ENCODE measurements at places on chromosomes 3 and 15. TPM values are rescaled to one million over a fixed set of nuclear protein-coding genes. Genes with fewer than 3 reads are reported as not detected.
A peak's percentile ranks its signal among the peaks of the same experiment; 100 is the strongest.

- DNase-seq = peak; percentile 90
Observed at GRCh38 chr3:126197854-126198584, 17.6 kb upstream of the ALDH1L1 start.

DNA sequence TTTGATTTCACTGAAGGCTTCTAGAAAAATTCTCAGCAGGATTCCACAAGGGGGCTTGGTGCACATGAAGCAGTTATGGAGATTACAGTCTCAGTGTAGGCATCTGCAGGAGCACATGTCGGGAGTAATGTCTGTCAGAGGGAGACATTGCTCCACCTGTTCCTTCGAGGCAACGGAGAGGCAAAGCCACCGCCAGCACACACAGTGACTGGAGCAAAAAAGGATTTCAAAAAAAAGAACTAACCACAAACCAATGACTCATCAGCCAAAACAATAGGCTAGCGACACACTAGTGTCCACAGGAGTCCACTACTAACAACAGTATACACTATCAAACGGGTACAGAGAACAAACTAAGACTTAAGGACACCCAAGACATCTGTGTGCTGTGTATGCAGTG lies 68.9 kb downstream of the NPTN start:
- DNase-seq = no peak

- no peak for DNase-seq
Observed at GRCh38 chr3:177753451-177754155, 556.3 kb upstream of the TBL1XR1 start.

GRCh38 chr3:138493804-138494606 lies 59.6 kb downstream of the ESYT3 start:
- DNase-seq = no peak

DNA sequence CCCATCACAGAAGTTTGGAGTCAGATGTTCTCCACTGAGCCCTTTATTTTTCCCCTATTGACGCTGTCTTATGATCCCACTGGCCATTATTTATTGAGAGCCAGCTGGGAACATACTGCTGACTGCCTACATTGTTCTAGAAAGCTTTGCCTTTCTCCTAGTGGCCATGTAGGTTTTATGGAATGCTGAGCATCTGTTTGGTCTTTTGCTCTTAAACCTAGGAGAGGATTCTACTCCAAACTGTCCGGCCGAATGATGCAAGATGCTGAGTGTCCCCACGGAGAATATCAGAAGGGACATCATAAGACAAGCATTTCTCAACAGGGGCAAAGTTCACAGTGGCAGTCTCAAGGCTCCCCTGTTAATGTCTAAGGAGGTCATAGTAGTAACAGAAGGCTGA lies 171.4 kb downstream of the ARRDC4 start:
- no peak for DNase-seq

DNA sequence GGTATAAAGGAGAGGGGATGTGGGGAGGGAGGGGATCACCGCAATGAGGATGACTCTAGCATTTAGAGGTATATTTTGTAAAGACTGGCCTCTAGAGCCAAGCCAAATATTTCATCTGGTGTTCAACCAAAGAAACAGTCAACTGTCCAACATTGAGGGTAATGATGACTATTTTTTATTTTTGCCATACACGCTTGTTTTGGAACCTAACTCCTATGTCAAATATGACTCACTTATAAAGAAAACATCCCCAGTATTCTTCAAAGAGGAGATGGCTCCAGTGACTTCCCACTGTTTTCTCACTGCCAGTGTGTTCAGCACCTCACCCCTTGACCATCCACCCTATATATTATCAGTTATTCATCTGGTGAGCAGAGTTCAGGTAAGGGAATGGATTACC lies 77.3 kb downstream of the WNT5A start:
- DNase-seq = no peak

DNA sequence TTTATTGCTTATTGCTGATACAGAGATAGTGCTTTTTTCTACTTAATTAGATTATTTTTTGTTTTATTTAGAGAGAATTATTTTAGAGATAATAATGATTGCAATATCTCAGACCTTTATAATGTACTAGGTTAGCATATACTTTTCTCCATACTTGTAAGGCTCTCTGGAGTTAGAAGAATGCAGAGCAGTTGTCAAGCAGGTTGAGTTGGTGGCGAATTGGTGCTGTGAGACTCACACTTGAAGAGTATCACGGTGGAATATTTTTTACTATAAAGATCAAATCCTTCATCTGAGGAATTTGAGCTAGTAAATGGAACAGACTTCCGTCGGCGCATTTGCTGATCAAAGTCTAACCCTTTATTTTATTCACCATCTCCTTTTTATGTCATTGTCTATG lies 47.3 kb upstream of the MDFIC2 start:
- DNase-seq = no peak

- DNase-seq = no peak
Observed at GRCh38 chr3:23041918-23042696, 161.0 kb upstream of the UBE2E2 start.

GRCh38 chr3:119402791-119403190 lies 60.6 kb downstream of the TMEM39A start:
- no peak for DNase-seq

DNA sequence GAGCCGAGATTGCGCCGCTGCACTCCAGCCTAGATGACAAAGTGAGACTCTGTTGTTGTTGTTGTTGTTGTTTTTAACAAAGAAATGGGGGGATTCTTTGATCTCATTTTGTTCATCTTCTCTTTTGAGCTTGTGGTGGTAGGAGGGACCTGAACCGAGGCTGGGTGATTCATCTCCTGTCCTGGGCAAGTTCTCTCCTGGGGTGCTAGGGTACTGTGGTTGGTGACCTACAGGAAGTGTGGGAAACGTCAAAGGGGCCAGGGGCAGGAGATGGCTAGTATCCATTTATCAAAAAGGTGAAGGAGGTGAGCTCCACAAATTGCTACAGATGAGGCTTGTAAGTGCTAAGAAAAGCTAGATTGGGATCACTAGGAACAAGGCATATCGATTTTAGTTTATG lies 14.3 kb downstream of the PPCDC start:
- DNase-seq = no peak

DNA sequence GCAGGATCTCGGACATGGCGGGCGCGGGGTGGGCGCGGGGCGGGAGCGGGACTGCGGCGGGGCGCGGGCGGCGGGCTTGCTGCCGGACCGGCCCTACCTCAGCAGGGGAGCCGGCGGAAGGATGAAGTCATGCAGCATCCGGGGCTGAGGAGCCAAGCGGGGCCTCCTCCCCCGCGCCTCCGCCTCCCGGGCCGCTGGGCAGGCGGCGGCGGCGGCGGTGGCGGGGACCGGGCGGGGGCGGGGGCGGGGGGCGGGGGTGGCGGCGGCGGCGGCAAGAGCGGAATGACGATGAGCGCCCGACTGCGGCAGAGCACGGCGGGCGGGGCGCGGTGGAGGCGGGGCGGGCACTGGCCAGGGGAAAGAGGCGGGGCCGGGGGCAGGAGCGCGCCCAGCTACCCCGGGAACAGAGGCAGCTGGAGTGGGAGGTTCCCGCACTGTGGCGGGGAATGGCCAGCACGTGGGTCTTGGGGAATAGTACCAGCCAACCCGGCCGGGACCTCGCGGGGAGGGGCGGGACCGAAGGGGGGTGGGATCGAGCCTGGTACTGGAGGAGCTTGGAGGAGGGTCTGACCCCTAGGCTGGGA lies at the start of gene CAMK2N2:
TSS of gene CAMK2N2 (minus strand) at position 284 of the 584 bp plus-strand sequence. CDS start at position 16, 268 bp downstream.
- no peak for DNase-seq

DNA sequence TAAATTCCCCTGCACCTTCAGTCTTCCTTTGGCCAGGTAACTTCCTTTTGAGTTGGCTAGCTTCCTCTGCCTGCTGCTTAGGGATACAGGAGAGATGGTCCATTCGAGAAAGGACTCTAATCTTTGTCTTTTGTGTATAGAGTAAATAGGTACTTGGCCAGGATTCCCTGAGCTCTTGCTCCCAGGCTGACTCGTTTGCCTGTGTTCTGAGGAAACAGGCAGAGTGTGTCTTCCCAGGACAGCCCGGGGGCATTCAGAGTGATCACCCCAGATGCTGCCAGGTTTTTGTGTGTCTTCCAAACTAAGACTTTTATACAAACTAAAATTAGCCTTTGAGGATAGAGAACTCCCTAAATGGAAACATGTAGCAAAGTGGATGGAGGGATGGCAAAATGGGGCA lies 39.5 kb downstream of the TMEM108 start:
- DNase-seq = no peak

The ISL2 gene
- total RNA-seq = not detected

The SNTN gene
- not detected for total RNA-seq

The MST1 gene
- 12.6 TPM for total RNA-seq

The VEPH1 gene
- total RNA-seq = 2.2 TPM

The GHRL gene
- total RNA-seq = not detected

The USP3 gene
- total RNA-seq = 61.9 TPM
